NCI-H1105 treated with DMSO at 0.1 percent for 48 hours (cell line): ENCODE measurements at places on chromosomes 11 and 22.

GRCh38 chr11:71120471-71120896 lies 131.9 kb downstream of the SHANK2 start:
- peak; percentile 14 for DNase-seq

DNA sequence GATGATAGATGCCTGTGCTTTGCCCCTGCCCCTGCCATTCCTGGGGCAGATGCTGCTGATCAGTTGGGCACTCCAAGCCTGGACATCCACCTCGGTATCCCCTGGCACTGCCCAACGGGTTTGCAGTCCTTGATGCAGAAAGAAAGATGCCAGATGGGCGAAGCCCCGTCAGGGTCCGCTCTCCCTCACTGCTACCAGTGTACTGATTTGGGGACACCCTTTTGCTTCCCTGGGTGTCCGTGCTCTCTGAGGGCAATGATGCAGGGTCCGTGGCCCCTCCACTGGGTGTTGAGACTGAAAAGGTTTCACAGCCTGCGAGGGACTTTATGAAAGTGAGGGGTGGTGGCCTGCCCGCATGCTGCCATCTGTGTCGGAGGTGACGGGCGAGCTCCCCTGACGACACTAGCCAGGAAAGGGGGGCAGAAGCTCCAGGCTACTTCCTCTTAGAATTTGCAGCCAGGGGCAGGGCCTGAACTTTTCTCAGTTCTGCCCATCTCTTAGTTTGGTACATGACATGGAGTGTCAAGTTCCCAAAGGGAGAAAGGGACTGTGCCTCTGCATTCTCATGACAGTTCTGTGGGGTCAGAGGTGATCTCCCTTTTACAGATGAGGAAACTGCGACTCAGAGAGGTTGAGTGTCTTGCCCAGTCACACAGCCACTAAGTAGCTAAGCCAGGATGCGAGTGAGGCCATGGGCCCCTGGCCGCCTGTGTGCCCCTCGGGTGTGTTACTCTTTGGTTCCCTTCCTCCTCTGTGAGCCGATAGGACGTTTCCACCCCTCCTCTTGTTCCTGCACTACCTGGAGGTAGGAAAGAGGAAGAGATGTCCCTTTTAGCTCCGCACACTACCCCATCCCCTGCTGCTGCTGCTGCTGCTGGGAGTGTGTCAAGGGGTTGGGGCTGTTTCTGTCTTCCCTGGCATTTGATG lies 96.6 kb downstream of the BCR start:
- DNase-seq = no peak

GRCh38 chr11:134607963-134608750 lies 196.1 kb upstream of the B3GAT1 start:
- no peak for DNase-seq

DNA sequence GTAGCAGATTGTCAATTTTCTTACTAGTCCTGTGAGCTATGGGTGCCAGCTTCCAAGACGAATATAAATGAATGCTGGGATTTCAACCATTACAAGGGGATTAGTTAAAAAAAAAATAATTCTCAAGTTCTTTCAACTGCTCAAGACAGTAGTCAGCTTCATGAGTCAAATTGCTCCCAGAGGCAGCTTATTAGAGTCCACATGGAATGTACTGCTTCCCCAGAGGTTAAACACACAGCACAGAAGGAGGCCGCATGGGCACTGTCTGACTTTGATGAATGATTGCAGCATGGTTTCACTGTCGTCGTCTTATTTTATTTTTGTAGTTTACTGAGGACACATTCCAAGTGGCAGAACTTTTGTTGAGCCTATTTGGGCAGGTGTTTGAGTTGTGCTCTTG lies 563.2 kb downstream of the TMEM135 start:
- DNase-seq = no peak

- DNase-seq = no peak
Measured at GRCh38 chr11:135075740-135076139, 663.7 kb upstream of the B3GAT1 start.

- DNase-seq = no peak
Measured at GRCh38 chr22:43118024-43118849, 7.7 kb downstream of the BIK start.
